Hepatic stellate cell (primary cell): ENCODE measurements at places on chromosomes 2 and 18.

DNA sequence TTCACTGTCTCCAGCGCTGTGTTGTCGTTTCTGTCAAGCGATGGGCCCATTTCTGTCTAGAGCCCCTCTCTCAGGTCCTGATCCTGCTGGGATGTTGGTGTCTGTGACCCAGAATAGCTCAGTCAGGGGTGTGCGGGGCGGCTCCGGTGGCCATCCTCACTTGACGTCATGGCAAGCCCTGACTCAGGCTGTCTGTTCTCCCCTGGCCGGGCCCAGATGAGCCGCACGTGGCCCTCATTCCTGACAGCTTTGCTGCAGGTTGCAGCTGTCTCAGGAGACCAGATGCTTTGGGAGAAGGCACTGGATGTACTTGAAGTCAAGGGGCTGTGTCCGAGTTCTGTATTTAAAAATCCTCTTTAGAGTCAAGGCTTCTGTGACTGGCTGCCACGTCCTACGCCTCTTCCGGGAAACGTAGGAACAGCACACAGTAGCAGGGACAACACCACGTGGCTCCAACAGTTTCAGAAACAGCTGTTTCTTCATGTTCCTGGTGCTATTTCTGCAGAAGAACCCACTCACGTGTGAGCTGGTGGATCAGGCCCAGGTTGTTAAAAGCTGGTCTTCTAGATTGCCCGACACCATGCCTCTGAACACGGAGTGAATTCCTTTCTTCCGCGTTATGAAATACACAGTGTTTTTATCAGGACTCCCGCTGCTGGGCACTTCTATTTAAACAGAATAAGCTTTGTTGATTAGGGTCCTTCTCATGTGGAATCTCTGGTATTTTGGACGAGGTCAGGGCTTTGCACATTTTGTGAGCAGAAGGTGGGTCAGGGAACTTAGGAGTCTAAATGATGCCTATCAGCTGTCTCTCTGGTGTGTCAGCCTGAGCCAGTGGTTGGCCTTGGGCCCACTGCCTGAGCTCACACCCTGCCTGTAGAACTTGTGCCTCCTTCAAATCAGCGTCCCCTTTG is 28.3 kb upstream of the NTSR2 start:
- peak; percentile 60 for DNase-seq

- no peak for DNase-seq
Observed at GRCh38 chr2:54240515-54241469, 15.2 kb downstream of the TSPYL6 start.

DNA sequence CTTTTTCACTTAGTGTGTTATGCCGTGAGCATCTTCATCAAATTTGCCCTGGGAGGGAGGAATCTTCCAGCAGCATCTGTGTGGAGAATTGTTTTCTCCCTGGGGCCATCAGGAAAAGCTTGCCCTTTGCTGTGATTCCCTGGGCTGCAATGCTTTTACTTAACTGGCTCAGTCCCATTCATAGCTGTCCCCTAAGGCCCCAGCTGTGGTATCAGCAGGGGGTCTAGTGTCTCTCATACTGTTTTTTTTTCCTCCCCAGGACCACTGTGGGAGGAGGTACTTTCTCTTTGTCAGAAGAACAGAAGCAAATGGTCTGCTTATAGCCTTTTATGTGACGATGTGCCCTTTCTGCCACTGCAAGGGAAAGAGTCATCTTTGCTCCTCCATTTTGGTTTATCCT is 176.8 kb upstream of the CELF4 start:
- DNase-seq, result no peak

- peak; percentile 65 for DNase-seq
Observed at GRCh38 chr2:165794536-165794928, 485 bp upstream of the GALNT3 start.

- peak; percentile 63 for DNase-seq
Observed at GRCh38 chr2:42770288-42771131, 6.6 kb upstream of the OXER1 start.

- peak; percentile 65 for DNase-seq
Observed at GRCh38 chr2:144083211-144083610, 436.7 kb downstream of the ZEB2 start.

DNA sequence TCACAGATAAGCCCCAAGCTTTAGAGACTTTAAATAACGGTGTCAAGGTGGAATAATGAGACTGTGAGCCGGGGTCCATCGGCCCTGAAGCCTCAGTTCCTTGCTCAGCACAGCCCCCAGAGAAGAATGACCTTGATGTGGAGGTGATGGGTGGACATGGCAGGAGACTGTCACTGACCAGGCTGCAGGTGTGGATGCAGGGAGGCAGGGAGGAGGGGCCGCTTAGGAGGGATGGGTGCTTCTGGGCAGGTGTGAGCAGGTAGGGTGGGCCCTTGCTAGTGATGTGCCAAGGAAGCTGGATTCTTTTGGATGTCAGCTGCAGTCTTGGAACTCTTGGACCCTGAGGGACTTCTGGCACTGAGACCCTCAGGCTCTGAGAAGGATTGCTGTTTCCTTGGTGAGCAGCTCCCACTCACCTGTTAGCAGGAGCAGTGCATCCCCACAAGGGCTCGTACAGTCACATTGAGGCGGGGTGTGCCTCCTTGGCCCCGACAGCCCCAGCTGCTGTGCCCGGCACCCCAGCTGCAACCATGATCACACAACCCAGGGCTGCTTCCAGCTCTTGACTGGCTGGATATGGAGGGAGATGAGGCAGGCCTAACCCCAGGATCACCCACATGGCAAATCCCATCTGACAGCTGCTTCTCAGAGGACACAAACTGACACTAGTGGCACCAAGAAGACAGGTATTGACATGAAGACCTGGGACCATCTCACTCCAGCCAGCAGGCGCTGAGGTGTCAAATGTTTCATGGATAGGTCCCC is 209.8 kb upstream of the HDAC4 start:
- no peak for DNase-seq

- no peak for DNase-seq
Observed at GRCh38 chr2:105836341-105836740, 91.6 kb downstream of the NCK2 start.

GRCh38 chr2:200345975-200346374 is 39.5 kb downstream of the SPATS2L start:
- DNase-seq, result no peak

- no peak for DNase-seq
Observed at GRCh38 chr2:234463626-234464290, 33.1 kb downstream of the ARL4C start.

- DNase-seq, result no peak
Observed at GRCh38 chr2:191041418-191042161, 27.6 kb upstream of the STAT1 start.

- no peak for DNase-seq
Observed at GRCh38 chr2:189018631-189019030, 44.5 kb downstream of the COL3A1 start.

GRCh38 chr2:20650393-20650876 is 463 bp downstream of the HS1BP3 start:
- DNase-seq, result peak; percentile 82
